Activated T-cell treated with anti-CD3 and anti-CD28 coated beads, Interleukin-2, amount 50 U/mL, for 72 hours (primary cell): ENCODE measurements at places on chromosomes 16 and 17. TPM values are rescaled to one million over a fixed set of nuclear protein-coding genes. Genes with fewer than 3 reads are reported as not detected.

The ST6GALNAC1 gene
- 1.8 TPM for total RNA-seq

The MFAP4 gene
- 0.44 TPM for total RNA-seq

The C1QTNF1 gene
- 0.31 TPM for total RNA-seq

The WNT3 gene
- total RNA-seq = 0.14 TPM

The RBFOX1 gene
- not detected for total RNA-seq

The TBC1D3D gene
- total RNA-seq = 3.1 TPM

The OR1F1 gene
- not detected for total RNA-seq

The GGT6 gene
- not detected for total RNA-seq

The KCNJ12 gene
- total RNA-seq = not detected

The RPA1 gene
- 211 TPM for total RNA-seq

The C17orf67 gene
- 4.0 TPM for total RNA-seq

The P3H4 gene
- 3.8 TPM for total RNA-seq

The RNF222 gene
- 0.19 TPM for total RNA-seq
